SW 1271 (cell line): ENCODE measurements at places on chromosomes 2 and 18.

DNA sequence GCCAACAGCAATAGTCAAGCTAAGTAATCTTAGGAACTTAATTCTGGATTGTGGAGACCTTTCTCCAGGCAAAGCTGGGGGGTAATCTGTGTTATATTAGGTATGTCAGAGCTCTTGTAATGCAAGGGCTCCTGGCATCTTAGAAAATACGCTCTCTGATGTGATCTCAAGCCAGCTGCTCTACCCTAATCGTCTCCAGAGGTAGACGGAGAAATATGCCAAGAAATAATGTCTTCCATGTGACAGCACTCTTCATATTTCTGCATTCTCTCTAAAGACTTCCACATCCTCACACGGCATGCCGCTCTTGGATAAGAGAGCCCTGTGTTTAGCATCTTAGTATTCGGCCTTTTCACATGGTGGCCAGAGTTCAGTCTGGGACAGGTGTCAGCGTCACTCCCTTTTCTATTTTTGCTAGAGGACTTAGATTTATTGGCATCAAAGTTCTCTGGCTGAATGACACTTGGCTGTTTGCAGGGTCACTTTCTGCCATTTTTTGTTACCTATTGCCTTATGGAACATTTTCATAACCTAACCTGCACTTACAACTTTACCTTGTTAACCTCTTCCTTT, 25.2 kb downstream of the CAPN13 start:
- DNase-seq, result no peak

DNA sequence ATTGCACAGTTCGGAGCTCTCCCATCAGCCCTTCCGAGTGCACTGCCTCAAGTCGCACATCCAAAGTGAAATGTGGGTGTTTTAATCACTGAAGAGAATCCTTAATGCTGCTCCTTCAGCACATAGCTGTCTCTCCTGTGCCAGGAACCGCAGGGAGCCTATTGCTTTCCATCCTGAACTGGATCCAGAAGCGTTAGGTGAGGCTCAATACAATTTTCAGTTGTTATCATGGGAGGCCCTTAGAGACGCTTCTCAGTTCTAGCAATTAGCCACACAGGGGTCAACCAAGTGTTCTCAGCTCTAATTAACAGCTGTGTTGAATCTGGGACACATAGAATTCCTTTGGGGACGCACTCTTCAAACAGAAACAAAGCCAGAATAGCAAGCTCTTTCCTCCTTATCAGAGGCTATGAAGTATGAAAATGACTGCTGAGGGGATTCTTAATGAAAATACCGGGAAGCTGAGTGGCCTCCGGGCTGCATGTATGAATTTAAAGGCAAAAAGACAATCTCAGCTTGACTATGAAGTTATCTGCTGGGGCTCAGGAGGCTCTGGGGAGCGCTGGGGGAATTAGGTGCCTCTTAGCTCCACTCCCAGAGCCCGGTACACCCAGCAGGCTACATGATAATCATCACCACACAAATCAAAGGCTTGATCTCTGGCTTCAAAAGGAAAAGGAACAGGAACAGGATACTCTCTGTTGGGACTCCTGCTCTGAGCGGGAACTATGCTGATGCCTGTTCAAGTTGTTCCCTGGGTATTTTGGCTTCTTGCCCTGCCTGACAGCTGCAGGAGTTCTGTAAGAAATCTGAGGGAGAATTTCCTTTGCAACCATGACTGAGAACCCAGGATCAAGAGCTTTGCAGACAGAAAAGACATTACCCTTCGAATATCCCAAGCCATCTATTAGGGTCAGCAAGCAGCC, 55.4 kb upstream of the NCOA1 start:
- DNase-seq, result no peak

- DNase-seq, result no peak
Observed at GRCh38 chr18:55247032-55247431, 287.8 kb upstream of the CCDC68 start.

- no peak for DNase-seq
Observed at GRCh38 chr18:76306685-76307292, 188.3 kb downstream of the ZNF516 start.

DNA sequence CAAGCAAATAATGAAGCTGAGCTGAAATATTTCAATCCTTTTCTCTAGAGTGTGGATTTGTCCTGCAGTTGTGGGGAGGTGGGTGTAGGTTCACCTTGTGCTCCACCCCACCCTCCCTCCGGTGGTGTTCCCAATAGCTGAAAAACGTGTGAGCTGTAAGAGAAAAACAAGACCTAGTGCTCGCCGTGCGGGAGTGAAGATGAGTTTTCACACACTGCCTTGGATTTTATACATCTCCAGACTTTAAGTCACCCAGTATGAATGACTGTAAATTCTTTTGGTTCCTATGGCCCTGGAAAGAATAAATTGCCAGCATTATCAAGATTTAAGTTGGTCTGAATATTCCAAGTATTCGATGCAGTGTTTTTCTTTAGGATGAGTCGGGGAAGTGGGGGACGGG, 1.9 kb upstream of the SOX11 start:
- no peak for DNase-seq

- no peak for DNase-seq
Observed at GRCh38 chr2:61326423-61326822, 144.5 kb downstream of the USP34 start.

GRCh38 chr2:97662386-97662894, 1.4 kb downstream of the ACTR1B start:
- DNase-seq, result no peak

DNA sequence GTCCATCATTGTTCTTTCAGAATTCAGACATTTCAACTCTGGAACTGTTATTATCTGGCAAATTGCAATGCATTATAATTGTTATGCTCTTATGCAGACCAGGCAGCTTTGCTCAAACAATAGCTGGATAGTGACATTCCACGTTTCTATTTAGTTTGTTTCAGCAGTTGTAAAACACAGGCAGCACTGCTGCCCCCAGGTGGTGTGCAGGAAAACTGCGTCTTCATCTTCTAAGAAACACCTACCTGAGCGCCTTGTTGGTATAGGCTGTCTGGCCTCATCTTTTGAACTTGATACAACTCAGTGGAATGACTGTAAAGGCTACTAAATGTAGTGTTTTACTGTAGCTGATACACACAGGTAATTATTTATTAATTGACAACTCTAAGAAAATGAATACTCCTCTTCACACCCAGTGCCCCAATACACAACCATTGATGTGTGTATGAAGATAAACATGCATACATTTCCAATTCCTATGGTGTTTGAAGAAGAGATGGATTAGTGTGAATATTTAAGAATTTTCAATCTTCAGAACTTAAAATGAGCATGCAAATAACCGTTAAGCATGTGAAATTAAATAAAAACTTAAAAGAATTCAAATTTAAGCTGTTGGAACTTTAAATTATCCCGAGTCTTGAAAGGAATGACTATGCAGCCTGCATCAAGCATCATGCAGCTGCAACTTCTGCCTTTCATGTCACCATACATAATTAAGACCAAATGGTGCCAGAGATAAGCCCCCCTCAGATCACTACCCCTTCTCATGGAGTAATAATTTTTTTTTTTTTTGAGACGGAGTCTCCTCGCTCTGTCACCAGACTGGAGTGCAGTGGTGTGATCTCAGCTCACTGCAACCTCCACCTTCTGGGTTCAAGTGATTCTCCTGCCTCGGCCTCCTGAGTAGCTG, 85.6 kb downstream of the CD8B2 start:
- peak; percentile 30 for DNase-seq

GRCh38 chr2:173164396-173164795, 88.8 kb downstream of the MAP3K20 start:
- no peak for DNase-seq

- DNase-seq, result no peak
Observed at GRCh38 chr2:178819147-178819875, 12.1 kb upstream of the TTN start.

GRCh38 chr2:160984426-160985077, 175.7 kb upstream of the TANK start:
- no peak for DNase-seq

DNA sequence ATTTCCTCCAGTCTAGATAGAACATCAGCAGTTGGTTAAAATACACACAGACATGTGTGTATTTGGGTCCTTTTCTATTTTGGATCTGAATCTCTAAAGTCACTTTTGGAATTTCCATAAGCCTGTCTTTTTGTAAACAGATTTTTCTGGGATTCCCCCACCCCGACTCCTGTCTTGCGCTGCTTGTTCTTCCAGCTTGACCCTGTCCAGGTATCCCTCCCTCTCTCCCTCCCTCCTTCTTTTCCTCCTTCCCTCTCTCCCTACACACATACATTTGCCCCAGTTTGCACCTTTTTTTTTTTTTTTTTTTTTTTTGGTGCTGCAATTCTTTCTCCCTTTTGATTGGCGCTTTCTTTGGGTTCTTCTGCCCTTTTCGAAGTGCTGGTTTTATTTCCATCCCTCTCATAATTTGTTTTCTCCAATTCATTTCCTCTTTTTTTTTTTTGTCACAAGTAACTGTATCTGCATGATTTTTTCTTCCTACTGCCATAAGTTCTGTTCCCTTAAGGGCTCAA, 114.8 kb upstream of the SERTAD2 start:
- no peak for DNase-seq

DNA sequence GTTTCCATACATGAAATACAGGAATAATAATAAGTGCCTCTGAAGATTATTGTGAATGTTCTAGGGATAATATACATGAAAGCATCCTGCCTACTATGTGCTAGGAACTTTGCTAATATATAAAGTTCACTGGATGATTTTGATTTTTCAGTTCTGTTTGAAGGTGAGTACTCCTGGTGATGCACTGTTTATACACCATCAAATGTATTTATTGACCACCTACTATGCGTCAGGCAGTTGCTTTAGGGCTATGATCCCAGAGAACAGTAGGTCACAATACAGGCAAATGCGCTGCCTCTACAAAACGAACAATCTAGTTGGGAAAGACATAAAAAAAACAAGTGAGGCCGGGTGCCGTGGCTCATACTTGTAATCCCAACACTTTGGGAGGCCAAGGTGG, 10.7 kb downstream of the TXNDC9 start:
- DNase-seq, result no peak

- no peak for DNase-seq
Observed at GRCh38 chr2:238139196-238140039, 950 bp downstream of the KLHL30 start.

- DNase-seq, result no peak
Observed at GRCh38 chr2:38474021-38474456, 97.0 kb upstream of the ATL2 start.

DNA sequence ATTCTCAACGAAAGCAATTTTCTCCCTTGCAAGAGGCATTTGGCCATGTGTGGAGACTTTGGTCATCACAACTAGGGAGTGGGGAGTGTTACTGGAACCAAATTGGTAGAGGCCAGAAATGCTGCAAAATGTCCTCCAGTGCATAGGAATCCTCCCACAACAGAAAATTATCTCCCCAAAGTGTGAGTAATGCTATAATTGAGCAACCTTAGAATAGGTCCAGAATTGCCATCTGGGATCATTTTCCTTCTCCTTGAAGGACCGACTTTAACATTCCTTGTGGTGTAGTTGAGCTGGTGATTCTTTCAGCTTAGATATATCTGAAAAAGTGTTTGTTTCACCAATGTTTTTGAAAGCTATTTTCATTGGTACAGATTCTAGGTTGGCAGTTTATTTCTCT, 111.2 kb upstream of the SMIM21 start:
- no peak for DNase-seq

- no peak for DNase-seq
Observed at GRCh38 chr2:131041402-131042147, 51.7 kb downstream of the FAM168B start.
